ENCODE measurements at places on chromosomes 3 and 15.

- no peak for DNase-seq
Measured at GRCh38 chr15:71448688-71449114, 333.4 kb downstream of the THSD4 start.

GRCh38 chr3:59733041-59733809 is 683.4 kb upstream of the CFAP20DC start:
- no peak for DNase-seq

DNA sequence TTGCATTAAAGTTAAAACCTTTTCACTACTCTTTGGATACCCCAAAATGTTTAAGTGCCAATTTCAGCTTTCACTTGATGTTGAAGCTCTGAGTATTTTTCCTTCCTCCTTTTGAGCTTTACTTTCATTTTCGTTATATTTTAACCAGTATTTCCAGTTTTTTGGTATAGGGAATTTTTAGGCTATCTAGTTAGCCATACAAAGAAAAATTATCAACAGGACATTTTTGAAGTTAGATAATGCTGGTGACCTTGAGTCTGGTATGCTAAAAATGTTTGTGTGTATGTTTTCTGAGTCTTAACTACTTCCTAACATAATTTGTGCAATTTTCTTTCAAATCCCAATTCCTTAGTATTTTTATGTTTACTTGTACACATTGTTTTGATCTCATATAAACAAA is 284.8 kb downstream of the OTOL1 start:
- DNase-seq, result no peak

DNA sequence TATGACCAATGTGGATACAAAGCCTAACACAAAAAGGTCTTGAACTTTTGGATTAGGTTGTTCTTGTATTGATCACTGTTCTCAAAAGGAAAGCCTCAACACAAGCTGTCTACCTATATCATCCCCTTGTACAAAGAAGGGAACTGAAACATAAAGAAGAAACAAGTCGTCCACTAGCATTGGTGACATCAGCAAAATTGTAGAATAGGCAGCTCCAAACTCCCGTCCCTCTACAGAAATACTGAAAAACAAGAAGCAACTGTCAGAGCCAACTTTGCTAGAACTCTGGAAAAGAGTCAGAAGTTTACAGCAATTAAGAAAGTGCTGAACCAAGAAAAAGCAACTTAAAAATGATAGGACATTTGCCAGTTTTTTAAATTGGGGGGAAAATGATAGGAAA is 7.5 kb upstream of the NR1I2 start:
- no peak for DNase-seq

DNA sequence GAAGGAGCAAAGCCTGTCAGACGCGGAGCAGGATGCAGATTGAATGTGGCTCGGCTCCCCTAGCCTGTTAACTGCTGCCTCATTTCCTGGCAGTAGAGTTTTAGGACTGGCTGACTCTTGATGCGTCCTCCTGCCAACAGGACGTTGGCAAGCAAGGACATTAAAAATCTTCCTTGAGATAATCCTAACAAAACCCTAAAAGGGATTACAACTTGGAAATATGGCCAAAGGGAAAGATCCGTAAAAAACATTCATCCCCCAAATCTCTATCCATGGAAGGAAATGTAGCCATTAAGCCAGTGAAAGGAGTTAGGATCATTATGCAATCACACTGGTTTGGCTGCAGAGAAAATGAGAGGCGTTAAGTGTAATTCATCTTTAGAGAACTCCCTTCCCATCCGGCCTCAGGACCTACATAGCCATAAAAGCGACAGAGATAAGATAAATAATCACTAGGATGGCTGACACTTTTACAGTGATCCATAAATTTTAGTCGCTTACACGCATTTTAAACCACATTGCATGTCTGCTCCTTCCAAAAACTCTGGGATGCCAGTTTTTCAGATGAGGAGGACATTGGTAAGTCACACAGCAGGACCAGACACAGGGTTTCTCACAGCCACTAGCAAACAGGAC is 44.5 kb upstream of the C3orf80 start:
- DNase-seq, result no peak

DNA sequence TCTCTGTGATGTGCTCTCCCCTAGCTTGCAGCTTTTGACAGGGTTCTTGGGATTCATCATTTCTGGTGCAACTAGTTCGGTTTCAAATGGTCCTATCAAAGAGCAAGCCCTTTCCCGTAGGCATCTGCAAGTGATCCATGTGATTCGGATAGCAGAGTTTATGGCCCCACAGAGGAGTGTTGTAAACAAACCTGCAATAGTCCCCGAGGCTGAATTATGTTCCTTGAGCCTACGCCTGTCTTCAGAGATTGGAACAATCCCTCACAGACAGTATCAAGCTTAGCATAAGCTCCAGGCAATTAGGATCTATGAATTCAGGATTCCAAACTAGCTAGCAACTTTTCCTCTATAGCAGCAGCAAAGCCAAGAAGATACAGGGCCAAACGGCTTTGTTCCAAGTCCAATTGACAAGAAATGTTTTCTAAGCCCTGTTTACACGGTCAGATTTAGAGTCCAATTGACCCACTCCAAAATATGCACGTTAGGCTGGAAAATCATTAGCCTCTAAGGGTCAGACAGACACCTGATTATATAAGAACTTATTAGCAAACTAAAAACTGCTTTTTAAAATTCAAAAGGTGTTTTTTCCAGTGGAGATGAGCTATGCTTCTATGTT is 24.8 kb downstream of the LNP1 start:
- no peak for DNase-seq

DNA sequence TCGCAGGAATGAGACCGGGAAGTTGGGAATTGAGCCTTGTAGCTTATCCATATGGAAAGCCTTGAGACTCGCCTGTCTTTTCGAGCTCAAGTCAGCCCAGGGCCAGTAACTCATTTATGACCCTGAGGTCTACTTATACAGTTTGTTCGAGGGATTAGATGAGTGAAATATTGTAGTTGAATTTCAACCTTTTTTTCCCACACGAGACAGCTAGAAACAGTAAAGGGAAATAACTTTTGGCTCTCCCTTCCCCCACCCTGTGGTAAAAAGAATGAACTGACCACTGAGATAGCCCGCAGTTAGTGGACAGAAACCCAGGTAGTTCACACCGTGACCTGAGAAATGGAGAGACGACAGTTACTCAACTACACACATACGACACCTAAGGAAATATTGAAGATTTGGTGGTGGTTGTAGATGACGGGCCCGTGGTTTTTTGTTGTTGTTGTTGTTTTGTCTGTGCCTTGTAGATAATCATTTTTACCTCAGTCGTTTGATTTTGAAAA is 841 bp downstream of the EIF3J start:
- DNase-seq, result no peak

DNA sequence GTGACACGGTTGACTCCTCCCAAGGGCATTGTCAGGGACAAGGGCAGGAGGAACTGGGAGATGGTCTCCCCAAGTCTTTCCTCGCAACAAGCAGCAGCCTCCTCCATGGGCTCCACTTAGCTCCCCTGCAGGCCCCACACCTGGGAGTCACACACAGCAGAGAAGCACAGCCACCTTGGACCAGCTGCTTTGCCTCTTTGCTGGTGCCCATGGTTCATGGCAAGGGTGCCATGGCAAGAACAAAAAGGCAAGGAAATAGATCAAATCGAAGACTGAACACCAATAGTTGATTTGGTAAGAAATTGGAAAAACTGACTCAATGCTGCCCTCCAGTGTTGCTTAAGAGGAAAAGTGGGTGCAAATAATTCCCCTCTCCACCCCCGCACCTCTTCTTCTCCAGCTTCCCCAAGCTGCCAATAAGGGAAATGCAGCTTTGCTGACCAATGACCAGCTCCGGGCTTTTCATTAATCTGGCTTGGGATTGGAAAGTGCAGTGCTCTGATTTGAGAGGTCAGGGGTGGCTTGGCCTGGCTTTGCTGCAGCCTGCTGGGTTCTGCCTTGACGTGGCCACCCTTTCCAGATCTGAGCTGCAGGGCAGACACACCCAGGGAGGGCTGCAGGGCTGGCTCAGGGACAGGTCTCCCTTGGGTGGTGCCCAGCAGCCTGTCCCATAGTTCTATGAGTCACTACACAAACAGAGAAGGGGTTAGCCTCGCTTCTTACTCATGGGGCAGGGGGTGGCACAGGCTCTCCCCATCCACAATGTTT is 162.0 kb downstream of the KLF13 start:
- no peak for DNase-seq

DNA sequence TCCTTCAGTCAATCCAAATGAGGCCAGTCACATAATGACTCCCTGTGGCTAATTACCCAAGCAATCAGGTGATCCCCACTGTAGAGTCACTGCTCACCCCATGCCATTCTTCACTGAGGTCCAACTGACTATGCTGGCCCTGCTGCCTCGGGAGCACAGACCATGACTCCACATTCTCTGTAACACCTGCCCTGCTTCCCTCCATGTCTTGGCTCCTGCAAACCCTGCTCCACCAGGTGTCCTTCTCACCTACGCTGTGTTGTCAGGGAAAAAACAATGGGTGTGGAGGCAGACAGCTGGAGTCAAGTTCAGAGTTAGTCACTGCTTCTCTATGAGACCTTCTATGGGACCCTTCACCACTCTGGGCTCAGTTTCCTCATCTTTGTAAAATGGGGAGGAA is 6.1 kb upstream of the SFMBT1 start:
- no peak for DNase-seq

- DNase-seq, result no peak
Measured at GRCh38 chr3:95719481-95719880, 1094.9 kb upstream of the EPHA6 start.

DNA sequence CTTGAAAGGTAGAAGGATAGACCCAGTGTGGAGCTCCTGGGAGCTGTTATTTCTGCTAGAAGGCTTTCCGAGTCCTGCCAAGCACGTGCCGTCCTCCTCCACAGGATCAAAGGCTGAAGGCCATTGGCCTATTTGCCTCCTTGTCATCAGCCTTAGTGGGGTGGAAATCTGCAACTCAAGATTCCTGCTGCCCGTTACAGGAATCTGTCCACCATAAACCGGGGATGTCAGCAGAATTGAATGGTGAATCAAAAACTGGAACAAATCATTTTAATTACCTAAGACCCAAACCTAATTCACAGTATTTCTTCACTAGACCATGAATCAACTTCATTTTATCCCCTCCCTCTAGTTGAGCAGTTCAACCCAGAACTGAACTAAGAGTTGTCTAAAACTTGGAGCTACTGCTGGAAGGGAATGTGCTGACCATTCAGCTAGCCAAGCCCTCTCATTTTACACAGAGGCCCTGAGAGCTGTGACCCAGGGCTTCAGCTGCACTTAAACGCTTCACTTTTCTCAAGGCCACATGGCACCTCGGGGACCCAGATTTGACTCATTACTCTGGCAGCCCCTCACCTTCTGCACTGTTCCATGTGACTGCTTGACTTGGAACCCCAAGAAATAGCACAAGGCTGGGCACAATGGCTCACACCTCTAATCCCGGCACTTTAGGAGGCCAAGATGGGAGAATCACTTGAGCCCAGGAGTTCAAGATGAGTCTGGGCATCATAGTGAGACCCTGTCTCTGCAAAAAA is 36.8 kb upstream of the KIF23 start:
- no peak for DNase-seq

DNA sequence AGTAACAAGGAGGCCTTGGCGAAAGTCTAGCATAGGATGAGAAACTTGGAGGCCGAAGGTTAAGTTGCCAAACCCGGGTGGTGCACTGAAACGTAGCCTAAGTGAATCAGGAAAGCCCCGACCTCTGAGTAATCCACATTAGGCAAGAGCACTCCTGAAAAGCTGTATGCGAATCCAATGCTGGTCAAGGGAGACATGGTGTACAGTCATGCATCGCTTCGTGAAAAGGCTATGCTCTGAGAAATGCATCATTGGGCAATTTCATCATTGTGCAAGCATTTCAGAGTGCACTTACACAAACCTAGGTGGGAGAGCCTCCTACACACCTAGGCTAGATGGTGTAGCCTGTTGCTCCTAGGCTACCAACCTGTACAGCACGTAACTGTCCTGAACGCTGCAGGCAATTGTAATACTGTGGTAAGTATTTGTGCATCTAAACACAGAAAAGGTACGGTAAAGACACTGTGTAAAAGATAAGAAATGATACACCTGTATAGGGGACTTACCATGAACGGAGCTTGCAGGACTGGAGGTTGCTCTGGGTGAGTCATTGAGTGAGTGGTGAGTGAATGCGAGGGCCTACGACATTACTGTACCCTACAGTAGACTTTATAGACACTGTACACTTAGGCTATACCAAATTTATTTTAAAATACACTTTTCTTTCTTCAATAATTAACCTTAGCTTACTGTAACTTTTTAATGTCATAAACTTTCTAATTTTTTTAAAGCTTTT is 222.5 kb downstream of the SHQ1 start:
- no peak for DNase-seq

GRCh38 chr3:14771593-14772497 is 46.9 kb upstream of the FGD5 start:
- DNase-seq, result no peak

DNA sequence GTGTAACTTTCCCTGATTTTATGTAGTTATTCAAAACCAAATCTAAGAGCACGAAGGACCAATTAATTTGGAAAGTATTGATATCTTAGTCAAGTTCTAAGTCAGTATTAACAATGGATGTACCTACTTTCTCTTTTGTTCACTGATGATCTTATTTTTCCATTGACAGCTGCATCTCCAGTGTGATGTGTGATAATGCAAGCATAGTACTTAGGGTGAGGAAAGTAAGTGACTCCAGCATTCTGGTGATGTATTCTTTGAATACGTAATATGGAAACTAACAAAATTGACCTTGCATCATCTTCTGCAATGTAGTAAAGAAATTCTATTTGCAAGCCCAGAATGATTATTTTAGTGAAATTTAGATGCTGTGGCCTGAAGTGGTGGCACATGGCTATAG is 22.4 kb downstream of the FBXW12 start:
- no peak for DNase-seq
